Neuronal stem cell (in vitro differentiated cells): ENCODE measurements at places on chromosomes 6 and 20.

DNA sequence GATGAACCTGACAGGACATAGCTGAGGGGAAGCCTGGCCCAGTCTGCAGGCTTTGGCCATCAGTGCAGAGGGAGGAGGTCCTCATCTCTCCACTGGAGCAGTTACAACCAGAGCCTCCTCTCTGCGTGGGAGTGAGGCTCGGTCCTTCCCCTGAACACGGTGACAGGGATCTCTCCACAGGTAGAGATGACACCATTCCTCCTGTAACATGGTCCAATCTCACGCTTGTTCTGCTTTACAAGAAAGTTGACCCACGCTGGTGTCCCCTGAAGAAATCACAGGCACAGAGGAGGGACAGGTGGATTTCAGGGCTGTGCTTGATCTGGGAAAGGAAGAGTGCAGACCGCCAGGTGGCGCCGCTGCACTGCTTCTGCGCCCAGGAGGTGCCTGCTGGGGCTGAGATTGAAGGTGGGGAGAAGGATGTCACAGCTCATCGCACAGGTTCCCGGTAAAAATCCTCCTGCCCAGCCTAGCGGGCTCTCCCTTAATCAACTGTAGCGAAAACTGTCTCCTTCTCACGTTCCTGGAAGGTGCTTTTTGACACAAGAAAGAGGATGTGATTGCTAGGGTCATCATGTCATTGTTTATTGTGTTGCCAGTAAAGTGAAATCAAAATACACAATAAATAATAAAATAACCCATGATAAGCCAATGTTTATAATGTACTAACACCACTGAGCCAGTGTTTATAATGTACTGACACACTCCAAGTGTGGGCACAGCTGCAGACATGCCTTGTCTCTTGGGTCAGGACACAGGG lies 20.4 kb downstream of the HLA-G start:
- DNase-seq: peak; percentile 67

- DNase-seq: no peak
Observed at GRCh38 chr6:13455552-13455966, 31.8 kb downstream of the GFOD1 start.

GRCh38 chr6:141744971-141745370 lies 387.8 kb upstream of the GJE1 start:
- DNase-seq: no peak

DNA sequence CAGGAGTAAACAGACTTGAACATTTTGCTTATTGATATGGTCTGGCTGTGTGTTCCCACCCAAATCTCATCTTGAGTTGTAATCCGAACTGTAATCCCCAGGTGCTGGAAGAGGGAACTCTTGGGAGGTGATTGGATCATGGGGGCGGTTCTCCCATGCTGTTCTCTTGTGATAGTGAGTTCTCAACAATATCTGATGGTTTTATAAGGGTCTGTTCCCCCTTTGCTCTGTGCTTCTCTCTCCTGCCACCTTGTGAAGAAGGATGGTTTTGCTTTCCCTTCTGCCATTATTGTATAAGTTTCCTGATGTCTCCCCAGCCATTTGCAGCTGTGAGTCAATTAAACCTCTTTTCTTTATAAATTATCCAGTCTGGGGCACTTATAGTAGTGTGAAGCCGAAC lies 40.0 kb downstream of the MYLIP start:
- DNase-seq: peak; percentile 20

GRCh38 chr6:88004707-88005106 lies 42.9 kb upstream of the SPACA1 start:
- no peak for DNase-seq

DNA sequence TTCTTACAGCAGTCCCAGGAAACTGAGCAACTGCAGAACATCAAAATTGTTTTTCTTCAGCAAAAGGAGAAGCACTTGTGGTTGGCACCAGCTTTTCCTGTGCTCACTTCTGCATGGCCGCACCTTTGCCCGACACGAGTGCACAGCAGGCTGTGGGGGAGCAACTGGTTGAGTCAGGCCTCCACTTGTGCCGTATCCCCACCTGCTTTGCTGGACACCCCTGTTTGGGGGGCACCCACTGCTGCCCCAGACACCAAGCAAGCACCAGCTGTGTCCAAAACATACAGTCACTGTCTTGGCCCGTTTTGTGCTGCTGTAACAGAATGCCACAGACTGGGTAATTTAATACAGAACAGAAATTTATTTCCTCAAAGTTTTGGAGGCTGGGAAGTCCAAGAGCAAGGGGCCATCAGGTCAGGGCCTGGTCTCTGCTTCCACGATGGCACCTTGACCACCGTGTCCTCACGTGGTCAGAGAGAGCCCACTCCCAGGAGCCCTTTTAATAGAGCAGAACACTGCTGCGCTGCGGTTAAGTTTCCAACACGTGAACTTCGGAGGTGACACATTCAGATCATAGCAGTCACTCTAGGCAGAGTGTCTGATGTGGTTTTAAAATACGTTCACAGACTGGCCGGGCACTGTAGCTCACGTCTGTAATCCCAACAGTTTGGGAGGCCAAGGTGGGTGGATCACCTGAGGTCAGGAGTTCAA lies 8.7 kb upstream of the GMEB2 start:
- DNase-seq: no peak

DNA sequence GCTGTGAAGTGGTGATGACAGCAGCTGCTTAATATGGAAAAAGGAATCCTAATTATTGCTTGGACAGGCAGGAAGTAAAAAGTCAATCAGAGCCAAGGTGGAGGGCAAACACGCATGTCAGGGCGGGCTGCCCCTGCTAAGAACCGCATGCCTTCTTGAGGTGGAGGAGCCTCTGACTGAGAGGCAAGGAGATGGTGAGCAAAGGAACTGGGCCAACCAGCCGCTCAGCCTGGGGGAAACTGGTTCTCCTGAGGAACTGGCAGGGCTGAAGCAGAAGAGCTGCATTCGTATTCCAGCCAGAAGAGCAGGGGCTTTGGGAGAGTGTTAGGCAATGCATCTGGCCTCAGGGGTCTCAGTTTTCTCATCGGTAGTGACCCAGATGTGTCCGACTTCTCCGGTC lies 13.1 kb upstream of the MLN start:
- DNase-seq: no peak

DNA sequence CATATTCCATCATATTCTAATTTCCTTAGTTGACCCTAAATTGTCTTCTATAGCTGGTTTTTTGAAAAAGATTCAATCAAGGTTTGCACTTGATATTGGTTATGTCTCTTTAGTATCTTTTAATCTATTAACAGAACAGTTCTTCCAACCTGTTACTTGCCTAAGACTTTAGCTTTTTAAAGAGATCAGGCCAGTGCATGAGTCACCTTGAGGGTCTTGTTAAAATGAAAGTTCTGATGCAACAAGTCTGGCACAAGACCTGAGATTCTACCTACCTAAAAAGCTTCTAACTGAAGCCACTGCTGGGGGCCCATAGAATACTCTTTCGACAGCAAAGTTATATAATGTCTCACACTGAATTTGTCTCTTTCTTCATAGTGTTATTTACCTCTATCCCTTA lies 3.2 kb downstream of the USP45 start:
- DNase-seq: no peak

DNA sequence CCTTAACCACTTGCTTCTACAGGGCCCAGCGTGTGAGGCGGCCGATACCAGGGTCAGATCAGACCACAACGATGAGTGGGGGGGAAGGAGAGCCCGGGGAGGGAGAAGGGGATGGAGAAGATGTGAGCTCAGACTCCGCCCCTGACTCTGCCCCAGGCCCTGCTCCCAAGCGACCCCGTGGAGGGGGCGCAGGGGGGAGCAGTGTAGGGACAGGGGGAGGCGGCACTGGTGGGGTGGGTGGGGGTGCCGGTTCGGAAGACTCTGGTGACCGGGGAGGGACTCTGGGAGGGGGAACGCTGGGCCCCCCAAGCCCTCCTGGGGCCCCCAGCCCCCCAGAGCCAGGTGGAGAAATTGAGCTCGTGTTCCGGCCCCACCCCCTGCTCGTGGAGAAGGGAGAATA lies 2.8 kb downstream of the RING1 start:
- DNase-seq: no peak

DNA sequence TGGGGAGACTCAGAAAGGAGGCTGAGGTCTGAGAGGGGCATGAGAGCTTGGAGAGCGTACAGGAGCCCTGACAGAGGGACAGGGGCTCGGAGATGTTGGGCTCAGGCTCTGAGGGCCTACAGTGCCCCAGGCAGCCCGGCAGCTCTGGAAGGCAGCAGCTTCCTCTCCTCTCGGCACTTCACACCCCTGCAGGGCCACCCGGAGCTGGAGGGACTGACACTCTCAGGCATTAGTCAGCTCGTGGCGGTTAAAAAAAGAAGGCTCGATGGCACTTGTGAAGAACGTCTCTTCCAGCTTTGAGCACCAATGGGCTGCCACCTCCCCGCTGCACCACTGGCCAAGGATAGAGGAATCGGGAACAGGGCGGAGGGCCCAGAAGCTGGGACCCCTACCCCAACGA lies 62.6 kb upstream of the SIRPA start:
- no peak for DNase-seq

- no peak for DNase-seq
Observed at GRCh38 chr20:38833154-38833856, 27.8 kb downstream of the PPP1R16B start.

- DNase-seq: no peak
Observed at GRCh38 chr6:7165002-7165889, 57.5 kb downstream of the RREB1 start.

DNA sequence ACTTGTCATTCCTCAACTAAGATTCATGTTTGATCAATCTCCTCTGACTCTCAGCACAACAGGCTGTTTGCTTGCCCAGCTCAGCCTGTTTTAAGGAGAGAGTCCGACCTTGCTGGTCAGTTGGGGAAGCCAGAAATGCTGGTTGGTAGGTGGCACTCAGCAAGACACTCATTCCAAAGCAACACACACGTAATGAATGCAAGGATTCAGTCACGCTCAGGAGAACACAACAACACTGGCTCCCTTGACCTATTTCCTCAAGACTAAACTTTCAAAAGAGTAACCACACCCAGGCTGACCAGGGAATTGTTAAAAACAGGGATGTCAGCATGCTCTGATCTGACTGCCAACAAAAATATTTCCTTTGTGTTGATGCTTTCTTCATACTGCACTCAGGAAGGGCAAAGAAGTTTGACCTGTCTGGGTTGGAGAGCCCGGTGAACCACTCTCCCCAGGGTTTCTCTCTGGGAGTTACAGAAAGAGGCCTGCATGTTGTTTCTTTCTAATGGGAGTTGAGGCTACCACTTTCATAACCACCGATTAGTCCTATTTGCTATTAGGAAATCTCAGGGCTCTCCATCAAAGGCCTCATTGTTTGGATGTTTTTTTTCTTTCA lies 25.6 kb upstream of the PREP start:
- DNase-seq: no peak

DNA sequence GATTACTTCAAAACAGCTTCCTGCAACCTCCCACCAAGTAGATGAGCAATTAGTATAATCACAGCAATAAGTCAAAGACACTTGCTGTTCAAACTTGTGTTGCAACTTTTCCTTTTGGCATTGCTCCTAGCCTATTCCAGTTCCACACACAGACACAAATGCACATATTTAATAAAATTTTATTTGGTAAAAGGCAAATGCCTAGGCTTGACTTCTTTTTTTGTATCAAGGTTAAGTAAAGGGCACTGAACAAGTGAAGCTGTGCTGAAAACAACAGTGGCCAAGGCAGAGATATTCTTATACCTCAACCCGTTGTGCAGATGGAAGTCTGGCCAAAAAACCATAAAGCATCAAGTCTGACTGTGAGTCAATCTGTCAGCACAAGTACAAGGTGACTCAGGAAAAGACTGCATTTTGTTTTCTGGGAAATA lies 708.4 kb upstream of the CITED2 start:
- DNase-seq: no peak

GRCh38 chr20:25706793-25707192 lies 10.1 kb upstream of the ZNF337 start:
- DNase-seq: no peak

DNA sequence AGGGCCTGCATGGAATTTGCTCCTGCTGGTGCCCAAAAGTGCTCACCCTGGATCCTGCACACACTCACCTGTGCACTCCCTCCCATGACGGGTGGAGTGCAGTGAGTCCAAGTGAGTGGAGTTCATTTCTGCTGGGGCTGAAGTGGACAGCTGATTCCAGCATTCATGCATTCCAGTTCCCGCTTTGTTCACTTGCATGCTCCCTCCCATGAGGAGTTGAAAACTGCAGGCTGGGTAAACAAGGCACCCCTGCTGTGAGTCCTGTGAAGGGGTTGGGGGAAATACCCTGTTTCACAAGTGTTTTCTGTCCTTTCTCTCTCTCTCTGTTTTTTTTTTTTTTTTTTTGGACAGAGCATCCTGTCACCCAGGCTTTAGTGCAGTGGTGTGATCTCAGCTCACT lies 454.1 kb upstream of the NOX3 start:
- no peak for DNase-seq

- DNase-seq: no peak
Observed at GRCh38 chr6:158752613-158753012, 66.6 kb downstream of the EZR start.

- DNase-seq: no peak
Observed at GRCh38 chr6:127403636-127404035, 55.6 kb downstream of the KIAA0408 start.

DNA sequence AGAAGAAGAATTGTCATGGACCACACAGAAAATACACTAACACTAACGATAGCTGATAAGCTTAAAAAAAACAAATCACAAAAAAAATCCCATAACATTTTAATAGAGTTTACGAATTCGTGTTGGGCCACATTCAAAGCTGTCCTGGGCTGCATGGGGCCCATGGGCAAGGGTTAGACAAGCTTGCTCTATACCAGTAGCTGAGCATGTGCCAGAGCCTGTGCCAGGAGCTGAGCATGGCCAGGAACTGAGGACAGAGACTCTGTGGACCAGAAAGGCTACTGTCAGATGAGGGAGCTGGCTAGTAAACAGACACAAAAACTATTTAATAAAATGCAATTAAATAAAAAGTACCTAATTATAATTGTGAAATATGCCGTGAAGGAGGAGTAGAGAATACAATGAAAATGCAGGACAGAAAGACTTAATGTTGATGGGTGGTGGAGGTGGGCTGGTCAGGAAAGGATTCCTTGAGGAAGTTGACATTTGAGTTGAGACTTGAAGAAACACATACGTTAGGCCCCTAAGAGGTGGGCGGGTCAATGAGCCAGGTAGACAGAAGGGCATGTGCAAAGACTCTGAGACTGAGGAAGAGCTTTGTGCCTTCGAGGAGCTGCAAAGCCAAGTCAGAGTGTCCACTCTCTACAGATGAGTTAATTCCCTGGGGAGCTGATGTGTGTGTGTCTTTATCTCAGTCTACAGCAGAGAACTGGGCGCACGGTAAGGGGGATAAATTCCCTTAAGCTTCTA lies 66.1 kb downstream of the JPH2 start:
- no peak for DNase-seq

- DNase-seq: no peak
Observed at GRCh38 chr20:8005033-8005432, 14.5 kb downstream of the TMX4 start.
